ENCODE measurements at places on chromosomes 4 and X.

DNA sequence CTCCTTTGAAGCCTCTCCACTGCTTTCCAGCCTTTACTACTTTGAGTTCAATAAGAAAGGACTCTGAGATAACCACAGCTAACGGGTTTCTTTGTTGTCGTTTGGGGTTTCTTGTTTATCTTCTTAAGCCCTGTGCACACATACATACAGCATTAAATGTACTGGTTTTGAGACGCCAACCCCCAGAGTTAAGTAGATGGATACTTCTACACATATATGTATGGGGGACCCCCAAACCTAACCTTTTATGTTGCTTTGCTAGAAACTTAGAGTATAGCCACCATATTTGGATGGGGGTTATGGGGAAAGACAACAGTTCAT, 697 bp downstream of the CEP135 start:
- H3K27ac ChIP-seq, result peak overlapping the region; percentile 82
- no peak for DNase-seq
- H3K4me3 ChIP-seq, result peak overlapping the region; percentile 89
- H3K4me1 ChIP-seq, result peaks cover 24% of the 10 kb centered on the region

DNA sequence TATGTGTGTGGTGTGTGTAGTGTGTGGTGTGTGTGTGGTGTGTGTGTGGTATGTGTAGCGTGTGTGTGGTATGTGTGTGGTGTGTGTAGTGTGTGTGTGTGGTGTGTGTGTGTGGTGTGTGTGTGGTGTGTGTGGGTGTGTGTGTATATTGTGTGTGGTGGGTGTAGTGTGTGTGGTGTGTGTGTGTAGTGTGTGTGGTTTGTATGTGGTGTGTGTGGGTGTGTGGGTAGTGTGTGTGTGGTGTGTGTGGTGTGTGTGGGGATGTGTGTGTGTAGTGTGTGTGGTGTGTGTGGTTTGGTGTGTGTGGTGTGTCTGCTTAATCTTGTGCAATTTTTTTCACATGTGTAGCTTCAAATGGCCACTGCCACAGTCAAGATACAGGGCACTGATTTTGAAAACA, 94.5 kb downstream of the CPZ start:
- no peak overlapping the region for H3K4me3 ChIP-seq
- peaks cover 91% of the 10 kb centered on the region for H3K27me3 ChIP-seq
- H3K4me1 ChIP-seq, result no peaks in the 10 kb centered on the region
- no peak overlapping the region for H3K27ac ChIP-seq
- DNase-seq, result no peak

DNA sequence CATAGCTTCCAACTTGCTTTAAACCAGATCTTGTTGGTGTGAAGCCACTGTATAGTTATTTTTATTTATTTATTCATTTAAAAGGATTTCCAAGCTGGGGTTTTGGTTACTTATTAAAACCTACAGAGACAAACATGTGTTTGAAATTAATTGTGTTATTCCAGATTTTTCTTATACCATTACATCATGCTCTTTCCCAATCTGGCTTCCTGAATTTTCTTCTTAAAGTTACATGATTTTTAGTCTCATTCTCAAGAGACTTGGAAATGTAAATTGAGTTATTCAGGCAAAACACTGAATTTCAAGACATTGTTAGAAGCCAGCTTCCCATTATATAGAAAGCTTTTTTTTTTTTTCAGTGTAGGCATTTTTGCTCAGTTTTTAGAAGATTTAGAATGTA, 381.9 kb downstream of the IL1RAPL1 start:
- no peaks in the 10 kb centered on the region for H3K4me1 ChIP-seq
- no peaks in the 10 kb centered on the region for H3K27me3 ChIP-seq
- no peaks in the 10 kb centered on the region for H3K36me3 ChIP-seq

DNA sequence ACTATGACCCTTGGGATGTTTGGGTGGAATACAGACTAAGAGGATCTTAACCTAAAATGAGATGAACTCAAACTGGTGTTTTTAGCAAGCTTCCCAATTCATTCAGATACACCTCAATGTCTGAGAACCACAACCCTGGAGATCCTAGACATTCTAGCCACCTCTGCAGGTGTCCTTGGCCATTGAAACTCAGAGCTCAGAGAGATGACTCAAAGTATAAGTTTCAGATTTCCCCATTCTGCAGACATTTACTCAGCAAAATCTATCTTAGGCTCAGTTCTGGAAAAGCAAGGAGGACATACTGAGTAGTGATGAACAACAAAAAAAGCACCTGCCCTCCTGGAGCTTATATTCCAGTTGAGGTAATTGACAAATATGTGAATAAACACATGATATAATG, 47.8 kb downstream of the COMMD8 start:
- H3K27ac ChIP-seq, result no peak overlapping the region
- no peaks in the 10 kb centered on the region for H3K36me3 ChIP-seq
- peaks cover 10% of the 10 kb centered on the region for H3K4me1 ChIP-seq

DNA sequence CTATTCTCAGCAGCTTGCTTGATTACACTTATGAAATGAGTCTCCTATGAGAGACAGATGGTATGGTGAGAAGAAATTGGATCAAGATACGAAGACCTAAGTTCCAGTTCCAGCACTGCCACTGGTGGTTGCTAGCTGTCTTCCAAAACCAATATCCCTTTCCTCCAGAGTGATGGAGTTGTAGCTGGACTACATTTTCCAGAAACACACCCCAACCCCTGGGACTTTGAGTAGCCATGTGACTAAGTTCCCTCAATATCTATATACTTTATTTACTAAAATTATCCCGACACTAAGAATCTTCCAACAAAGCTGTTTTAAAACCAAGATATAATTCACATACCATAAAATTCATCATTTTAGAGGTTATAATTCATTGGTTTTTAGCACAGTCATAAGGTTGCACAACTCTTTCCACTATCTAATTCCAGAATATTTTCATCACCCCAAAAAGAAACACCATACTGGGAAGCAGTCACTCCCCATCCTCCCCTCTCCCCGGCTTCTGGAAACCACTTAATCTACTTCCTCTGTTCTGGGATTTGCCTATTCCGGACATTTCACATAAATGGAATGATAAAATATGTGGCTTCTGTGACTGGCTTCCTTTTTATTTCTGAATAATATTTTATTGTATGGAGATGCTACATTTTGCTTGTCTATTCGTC, 118.0 kb downstream of the MANBA start:
- peaks cover 8% of the 10 kb centered on the region for H3K36me3 ChIP-seq
- no peak overlapping the region for H3K27ac ChIP-seq
- H3K4me3 ChIP-seq, result no peak overlapping the region
- H3K27me3 ChIP-seq, result no peaks in the 10 kb centered on the region
- no peak for DNase-seq

DNA sequence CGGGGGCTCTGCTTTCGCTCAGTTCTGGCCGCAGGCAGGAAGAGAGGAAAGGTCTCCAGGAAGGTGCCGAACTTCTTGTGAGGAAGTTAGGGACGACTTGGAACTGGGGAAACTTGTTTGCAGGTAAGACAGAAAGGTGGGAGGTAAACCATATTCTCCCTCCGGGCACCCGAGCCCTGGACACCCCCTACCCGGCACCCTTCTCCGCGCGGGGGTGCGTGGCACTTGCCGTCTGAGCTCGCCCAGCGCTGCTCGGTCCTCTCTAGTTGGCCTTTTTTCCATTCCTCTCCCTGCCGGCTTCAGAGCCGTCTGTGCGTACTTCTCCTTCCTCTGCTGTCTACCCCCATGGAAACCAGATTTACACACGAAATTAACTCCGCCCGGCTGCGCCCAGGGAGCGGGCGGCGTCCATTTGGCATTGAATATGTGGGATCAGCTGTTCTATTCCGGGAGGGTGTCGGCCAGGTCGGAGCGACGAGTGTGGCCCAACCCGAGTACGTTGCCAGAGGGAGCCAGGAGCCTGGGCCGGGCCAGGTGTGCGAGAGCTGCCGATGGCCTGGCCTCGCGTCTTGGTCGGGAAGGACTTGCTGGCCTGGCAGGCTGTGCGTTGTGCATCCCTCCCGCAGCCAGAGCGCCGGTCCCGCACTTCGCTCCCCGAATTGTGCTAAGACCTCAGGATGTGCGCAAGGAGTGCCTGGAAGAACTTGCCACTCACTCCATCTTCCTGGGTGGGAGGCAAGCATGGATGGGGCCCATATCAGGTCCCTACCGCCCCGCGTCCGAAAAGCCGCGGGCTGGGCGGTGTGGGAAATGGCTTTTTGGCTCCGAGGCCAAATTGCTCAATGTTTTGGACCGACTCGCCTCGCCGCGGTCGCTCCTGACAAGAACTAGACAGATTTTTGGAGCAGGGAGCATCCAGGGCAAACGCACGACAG, 1.7 kb downstream of the PDGFRA start:
- peak overlapping the region; percentile 90 for H3K4me3 ChIP-seq
- peaks cover 10% of the 10 kb centered on the region for H3K36me3 ChIP-seq
- H3K27me3 ChIP-seq, result peaks cover 86% of the 10 kb centered on the region
- H3K27ac ChIP-seq, result peak overlapping the region; percentile 75
- DNase-seq, result no peak
- peaks cover 19% of the 10 kb centered on the region for H3K4me1 ChIP-seq

GRCh38 chrX:41889317-41890025, 33.9 kb downstream of the CASK start:
- no peaks in the 10 kb centered on the region for H3K4me1 ChIP-seq
- no peaks in the 10 kb centered on the region for H3K27me3 ChIP-seq
- no peak for DNase-seq
- peaks cover 9% of the 10 kb centered on the region for H3K36me3 ChIP-seq

- H3K4me1 ChIP-seq, result no peaks in the 10 kb centered on the region
- no peak overlapping the region for H3K27ac ChIP-seq
- DNase-seq, result no peak
Measured at GRCh38 chr4:47612116-47613023, 127.3 kb downstream of the ATP10D start.

DNA sequence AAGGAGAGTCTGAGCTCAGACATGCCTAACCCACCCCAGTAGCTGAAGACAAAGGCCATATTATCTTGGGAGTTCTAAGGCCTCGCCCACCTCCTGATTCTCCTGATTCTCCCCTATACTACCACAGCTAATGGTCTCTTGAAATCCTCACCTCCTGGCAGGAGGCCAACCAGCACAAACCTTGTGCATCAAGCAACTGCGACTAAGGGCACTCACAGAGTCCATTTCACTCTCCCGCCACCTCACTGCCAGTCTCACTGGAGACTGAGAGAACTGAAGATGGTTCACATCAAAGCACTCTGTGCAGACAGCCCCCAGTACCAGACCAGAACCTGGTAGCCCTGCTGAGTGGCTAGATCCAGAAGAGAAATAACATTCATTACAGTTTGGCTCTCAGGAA, 102.1 kb upstream of the KLF8 start:
- H3K36me3 ChIP-seq, result no peaks in the 10 kb centered on the region
- no peaks in the 10 kb centered on the region for H3K4me1 ChIP-seq
- no peak for DNase-seq
- H3K27ac ChIP-seq, result no peak overlapping the region
- no peaks in the 10 kb centered on the region for H3K27me3 ChIP-seq

DNA sequence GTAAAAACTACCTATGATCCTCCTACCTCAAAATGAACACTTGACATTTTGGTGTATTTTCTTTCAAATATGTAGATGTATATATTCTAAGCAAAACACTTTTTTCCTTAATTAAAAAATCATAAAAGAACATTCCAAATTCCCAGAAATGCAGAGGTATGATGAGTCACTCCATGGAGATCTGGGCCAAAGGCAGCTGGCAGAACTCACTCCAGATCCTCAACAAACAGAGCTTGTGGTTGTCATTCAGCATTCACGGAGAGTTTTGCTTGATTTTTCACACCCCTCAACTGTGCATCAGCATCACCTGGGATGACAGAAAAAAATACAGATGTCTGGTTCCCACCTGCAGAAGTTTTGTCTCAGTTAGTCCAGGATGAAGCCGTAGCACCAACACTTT, 144.6 kb downstream of the KIT start:
- H3K27ac ChIP-seq, result no peak overlapping the region
- no peaks in the 10 kb centered on the region for H3K4me1 ChIP-seq
- H3K36me3 ChIP-seq, result no peaks in the 10 kb centered on the region
- no peaks in the 10 kb centered on the region for H3K27me3 ChIP-seq
- H3K4me3 ChIP-seq, result no peak overlapping the region

- H3K4me3 ChIP-seq, result no peak overlapping the region
- no peak for DNase-seq
- no peaks in the 10 kb centered on the region for H3K27me3 ChIP-seq
- H3K36me3 ChIP-seq, result no peaks in the 10 kb centered on the region
- no peak overlapping the region for H3K27ac ChIP-seq
Measured at GRCh38 chrX:19005909-19006308, 22.0 kb upstream of the PHKA2 start.

GRCh38 chrX:17738737-17739535, 1.6 kb downstream of the SCML1 start:
- H3K27me3 ChIP-seq, result no peaks in the 10 kb centered on the region
- no peaks in the 10 kb centered on the region for H3K36me3 ChIP-seq
- peak overlapping the region; percentile 90 for H3K4me3 ChIP-seq
- H3K4me1 ChIP-seq, result peaks cover 14% of the 10 kb centered on the region
- peak overlapping the region; percentile 88 for H3K27ac ChIP-seq
- no peak for DNase-seq

- H3K27ac ChIP-seq, result no peak overlapping the region
- no peak for DNase-seq
- no peaks in the 10 kb centered on the region for H3K36me3 ChIP-seq
Measured at GRCh38 chr4:172881645-172882044, 287.0 kb upstream of the GALNT7 start.

- H3K4me1 ChIP-seq, result peaks cover 15% of the 10 kb centered on the region
- H3K4me3 ChIP-seq, result peak overlapping the region; percentile 84
- no peaks in the 10 kb centered on the region for H3K27me3 ChIP-seq
- peaks cover 54% of the 10 kb centered on the region for H3K36me3 ChIP-seq
- H3K27ac ChIP-seq, result peak overlapping the region; percentile 94
- DNase-seq, result no peak
Measured at GRCh38 chr4:153295131-153295755, 49.2 kb upstream of the MND1 start.

DNA sequence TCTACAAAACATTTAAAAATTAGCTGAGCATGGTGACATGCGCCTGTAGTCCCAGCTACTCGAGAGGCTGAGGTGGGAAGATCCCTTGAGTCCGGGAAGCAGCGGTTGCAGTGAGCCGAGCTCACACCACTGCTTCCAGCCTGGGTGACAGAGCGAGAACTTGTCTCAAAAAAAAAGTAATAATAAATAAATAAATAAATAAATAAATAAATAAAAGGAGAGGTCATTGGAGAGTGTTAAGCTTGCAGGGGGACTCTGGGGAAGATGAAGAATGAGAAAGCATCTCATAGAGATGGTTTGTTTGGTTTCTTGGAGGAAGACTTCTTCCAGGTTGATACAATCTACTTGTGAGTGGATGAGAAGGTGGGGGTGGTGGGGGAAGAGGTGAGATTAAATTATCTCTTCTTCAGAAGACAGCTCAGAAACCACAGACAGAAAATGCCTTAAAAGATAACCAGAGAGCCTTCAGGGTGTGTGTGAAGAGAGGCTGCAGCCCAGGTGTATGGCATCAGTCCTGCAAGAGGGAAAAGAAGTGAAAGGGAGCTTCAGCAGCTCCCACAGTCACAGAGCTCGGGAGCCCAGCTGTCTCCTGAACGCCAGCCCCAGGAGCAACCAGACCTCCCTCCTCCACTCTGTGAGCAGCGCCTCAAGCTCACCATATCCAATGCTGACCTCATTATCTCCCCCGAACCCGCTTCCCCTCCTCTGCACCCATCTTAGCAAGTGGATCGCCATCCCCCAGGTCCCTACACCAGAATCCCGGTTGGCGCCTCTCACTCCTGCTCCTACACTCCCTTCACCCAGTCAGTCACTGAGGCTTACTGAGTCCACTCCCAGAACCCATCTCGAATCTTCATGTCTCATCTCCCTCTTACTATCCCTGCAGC, 48.2 kb downstream of the RBM47 start:
- peaks cover 6% of the 10 kb centered on the region for H3K36me3 ChIP-seq
- H3K4me3 ChIP-seq, result no peak overlapping the region
- H3K27me3 ChIP-seq, result no peaks in the 10 kb centered on the region
- peaks cover 37% of the 10 kb centered on the region for H3K4me1 ChIP-seq

Measured in type B pancreatic cell (in vitro differentiated cells).